Esophagus mucosa (tissue), 1 donor: ENCODE measurements at places on chromosomes 12 and 14. TPM values are rescaled to one million over a fixed set of nuclear protein-coding genes. Genes with fewer than 3 reads are reported as not detected.

Gene IRAK3
- total RNA-seq: 3.0 TPM

Gene NINJ2
- 2.9 TPM for total RNA-seq

Gene ATN1
- total RNA-seq: 29.1 TPM

Gene GPATCH2L
- total RNA-seq: 17.5 TPM

Gene RPL10L
- total RNA-seq: not detected

Gene LTBP2
- total RNA-seq: 14.4 TPM

Gene MIP
- total RNA-seq: not detected

Gene TPPP2
- total RNA-seq: not detected

Gene TAS2R42
- total RNA-seq: not detected

Gene RNF212B
- not detected for total RNA-seq

Gene PLCZ1
- not detected for total RNA-seq

Gene HVCN1
- 1.3 TPM for total RNA-seq

Gene DRAM1
- total RNA-seq: 3.0 TPM

DNA sequence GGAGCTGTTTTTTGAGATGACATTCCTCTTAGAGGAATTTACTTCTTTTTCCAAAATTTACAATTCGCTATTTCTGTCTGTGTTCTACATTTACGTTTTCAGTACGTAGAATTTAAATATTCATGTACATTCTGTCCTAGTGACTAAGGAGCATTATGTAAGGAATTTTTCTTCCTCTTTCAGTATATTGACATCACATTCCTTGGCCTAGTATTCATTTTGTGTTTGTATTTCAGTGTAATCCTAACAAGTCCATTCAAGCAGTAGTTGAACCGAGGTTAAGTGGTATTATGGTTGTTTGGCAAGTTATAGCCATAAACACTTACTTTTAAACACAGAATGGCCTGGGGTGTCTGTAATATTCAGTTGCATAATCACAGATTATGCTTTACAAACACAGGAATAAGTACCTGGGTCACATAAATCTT is 465.2 kb downstream of the PCNX1 start:
- peak; percentile 99 for ATAC-seq

GRCh38 chr12:75419841-75420240 is 29.0 kb downstream of the GLIPR1L2 start:
- no peak for ATAC-seq

GRCh38 chr12:69583203-69583602 is 2.1 kb upstream of the CCT2 start:
- no peak for ATAC-seq

DNA sequence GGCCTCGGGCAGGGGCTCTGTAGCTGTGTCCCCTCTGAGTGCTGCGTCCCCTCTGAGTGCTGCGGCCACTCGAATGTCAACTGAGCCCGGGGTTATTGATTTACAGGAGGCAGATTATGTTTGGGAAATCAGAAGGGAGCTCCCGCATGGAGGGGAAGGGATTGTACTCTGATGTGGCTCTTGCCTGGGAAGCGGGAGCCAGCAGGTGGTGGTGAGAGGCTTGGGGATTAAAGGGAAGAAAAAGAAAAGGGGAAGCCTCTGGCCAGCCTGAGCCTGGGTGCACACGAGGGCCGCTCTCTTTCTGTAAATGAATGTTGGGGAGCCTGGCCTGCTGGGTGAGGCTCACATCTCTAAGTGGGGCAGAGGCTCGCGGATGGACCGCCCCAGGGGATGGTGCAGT is 143.7 kb downstream of the AACS start:
- ATAC-seq: no peak

GRCh38 chr12:28217805-28218204 is 27.5 kb downstream of the CCDC91 start:
- ATAC-seq: no peak

DNA sequence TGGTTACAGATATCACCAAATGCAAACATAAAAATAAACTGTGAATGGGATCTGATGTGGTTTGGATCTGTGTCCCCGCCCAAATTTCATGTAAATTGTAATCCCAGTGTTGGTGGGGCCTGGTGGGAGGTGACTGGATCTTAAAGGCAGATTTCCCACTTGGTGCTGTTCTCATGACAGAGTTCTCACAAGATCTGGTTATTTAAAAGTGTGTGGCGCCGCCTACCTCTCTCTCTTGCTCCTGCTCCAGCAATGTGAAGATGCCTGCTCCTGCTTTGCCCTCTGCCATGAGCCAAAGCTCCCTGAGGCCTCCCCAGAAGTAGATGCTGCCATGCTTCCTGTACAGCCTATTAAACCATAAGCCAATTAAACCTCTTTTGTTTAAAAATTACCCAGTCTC is 47.8 kb downstream of the SLC25A21 start:
- no peak for ATAC-seq

GRCh38 chr12:26156201-26156871 is 31.5 kb upstream of the BHLHE41 start:
- ATAC-seq: peak; percentile 56

GRCh38 chr12:72790273-72790672 is 518.1 kb downstream of the TRHDE start:
- ATAC-seq: no peak

DNA sequence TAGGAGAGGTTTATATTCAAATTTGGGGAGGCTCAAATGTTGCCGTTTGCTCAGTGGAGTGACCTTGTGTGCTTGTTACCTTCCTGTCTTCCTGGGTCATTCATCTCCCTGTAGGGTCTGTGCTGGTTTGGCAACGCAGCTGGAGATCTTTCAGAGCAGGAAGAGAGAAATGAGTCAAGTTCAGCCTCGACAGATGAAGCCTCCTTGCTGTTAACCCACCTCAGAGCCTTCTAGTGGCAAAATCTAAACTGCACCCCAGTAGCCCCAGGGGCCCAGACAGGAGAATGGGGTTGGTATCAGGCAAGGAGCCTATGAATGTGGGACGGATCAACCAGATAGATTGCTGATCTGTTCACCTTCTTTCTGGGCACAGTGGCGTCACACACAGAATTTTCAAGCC is 999.3 kb downstream of the VRK1 start:
- no peak for ATAC-seq

GRCh38 chr12:92145481-92145730 is 240 bp downstream of the BTG1 start:
- ATAC-seq: peak; percentile 2

DNA sequence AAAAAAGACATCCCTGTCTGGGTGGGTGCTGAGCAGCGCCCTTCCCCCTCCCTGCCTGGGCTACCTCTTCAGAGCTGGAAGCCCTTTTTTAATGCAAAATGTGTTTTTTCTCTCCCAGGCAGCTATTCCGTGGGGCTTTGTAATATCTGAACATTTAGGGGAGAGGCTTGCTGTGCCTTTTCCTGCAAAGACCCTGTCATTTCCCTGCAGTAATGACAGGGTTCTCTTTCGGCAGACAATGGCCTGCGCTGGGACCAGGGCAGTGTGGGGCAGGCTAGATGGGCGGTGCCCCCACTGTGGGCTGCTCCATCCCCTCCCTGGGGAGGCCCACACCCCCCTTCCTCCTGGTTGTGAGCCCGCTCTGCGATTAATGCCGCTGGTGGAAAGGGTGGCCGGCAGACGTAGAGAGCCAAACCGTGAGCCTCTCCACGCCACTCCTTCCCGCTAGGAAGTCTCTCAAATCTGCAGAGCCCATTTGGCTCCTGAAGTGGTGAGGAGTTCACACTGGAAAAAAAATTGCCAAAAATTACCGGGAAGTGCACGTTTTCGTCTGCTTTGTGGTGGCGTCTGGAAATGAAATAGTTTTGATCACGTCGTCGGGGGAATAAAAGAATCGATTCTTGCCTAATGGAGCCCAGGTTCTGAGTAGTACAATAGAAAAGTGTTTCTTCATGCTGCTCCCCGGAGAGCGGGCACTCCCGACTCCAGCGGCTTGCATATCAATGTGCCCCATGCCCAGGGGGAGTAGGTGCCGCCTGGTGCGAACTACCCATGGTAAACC is 31.5 kb downstream of the KIF26A start:
- ATAC-seq: no peak

DNA sequence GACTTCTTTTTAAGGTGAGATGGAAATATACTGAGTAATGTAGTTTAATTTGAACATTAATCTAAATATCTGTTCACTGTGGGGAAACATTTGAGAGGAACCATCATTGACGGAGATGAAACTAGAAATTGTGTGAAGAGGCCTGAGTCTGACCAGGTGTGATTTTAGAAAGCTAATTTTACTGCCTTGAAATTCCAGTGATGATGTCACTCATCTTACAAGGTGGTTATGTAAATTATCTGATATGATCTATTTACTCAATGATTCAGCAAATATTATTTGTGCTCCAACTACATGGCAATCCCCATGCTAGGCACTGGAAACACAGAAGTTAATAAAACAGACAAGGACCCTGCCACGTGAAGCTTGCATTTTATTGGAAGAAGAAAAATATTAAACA is 435.7 kb upstream of the DCN start:
- ATAC-seq: no peak

- no peak for ATAC-seq
Measured at GRCh38 chr14:51593397-51593796, 58.3 kb upstream of the FRMD6 start.

DNA sequence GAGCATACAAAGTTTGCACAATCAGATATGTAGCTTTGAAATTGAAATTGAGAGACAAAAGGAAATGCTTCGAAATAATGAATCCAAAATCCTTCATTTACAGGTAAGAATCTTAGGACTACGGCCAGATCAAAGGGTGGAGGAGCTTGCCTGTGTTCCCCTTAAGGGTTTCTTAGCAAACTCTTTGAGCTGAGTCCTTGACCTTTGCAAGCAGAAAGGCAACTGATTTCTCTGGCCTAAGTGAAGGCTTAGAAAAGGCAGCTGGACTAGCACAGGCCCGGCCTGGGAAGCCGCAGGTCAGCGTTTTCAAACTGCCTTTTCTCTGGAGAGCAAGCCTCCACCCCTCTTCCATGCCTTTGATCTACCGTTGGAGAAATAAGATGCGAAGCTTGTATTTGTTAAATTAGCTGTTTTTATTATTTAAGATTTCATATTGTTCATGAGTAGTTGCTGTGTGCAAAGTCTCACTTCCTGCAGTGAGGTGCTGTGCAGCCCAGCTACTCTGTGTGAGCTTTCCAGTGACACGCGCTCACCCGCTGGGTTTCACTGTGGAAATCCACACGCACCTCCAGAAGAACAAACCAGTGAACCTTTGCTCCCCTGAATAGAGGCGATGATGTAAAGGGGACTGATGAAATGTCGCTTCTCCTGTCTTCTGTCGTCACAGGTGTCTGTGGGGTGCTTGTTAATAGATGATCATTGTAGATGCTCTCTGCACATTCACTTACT is 25.0 kb upstream of the AMN start:
- ATAC-seq: no peak

DNA sequence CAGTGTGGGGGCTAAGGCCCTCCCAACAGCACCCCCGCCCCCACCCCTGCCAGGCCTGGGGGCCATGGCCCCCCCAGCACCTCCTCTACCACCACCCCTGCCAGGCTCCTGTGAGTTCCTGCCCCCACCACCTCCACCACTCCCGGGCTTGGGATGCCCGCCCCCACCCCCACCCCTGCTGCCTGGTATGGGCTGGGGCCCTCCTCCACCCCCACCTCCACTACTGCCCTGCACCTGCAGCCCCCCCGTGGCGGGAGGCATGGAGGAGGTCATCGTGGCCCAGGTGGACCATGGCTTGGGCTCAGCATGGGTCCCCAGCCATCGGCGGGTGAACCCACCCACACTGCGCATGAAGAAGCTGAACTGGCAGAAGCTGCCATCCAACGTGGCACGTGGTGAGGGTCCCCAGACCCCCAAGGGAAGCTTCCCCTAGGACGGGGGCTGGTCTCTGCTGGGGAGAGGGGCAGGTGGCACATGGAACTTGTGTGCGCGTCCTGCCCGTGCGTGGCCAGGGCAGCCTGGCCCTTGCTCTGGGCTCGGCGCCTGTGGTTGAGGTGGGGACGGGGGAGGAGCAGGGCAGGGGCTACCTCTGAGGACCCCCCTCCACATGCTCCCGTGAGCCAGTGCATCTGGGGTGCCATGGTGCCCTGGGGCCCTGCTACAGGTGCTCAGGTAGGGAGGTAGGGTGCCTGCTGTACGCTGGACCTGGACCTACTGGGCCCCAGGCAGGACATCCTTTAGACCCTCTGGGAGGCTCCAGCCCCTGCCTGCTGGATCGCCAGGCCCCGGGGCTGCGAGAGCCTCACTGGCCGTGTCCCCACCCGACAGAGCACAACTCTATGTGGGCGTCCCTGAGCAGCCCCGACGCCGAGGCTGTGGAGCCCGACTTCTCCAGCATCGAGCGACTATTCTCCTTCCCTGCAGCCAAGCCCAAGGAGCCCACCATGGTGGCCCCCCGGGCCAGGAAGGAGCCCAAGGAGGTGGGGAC is 16.1 kb upstream of the ADSS1 start:
- ATAC-seq: peak; percentile 5

GRCh38 chr12:49021292-49021915 is 2.8 kb upstream of the PRKAG1 start:
- no peak for ATAC-seq

DNA sequence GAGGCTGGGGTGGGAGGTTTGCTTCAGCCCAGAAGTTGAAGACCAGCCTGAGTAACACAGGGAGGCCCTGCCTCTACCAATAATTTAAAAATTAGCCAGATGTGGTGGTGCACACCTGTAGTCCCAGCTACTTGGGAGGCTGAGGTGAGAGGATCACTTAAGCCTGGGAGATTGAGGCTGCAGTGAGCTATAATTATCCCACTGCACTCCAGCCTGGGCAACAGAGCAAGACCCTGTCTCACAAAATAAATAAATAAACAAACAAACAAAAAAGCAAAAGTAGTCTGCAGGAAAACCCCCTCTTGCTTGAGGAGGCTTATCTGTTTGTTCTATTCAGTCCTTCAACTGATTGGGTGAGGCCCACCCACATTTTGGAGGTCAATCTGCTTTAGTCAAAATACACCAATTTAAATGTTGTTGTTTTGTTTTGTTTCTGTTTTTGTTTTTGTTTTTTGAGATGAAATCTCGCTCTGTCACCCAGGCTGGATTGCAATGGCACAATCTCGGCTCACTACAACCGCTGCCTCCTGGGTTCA is 24.9 kb upstream of the TXNRD1 start:
- ATAC-seq: no peak

- no peak for ATAC-seq
Measured at GRCh38 chr14:90159146-90159545, 97.2 kb upstream of the PSMC1 start.

- no peak for ATAC-seq
Measured at GRCh38 chr12:63822352-63822751, 22.1 kb upstream of the SRGAP1 start.
